Renal cortical epithelial cell (primary cell): ENCODE measurements at places on chromosomes 11 and 22. TPM values are rescaled to one million over a fixed set of nuclear protein-coding genes. Genes with fewer than 3 reads are reported as not detected.

- no peak for DNase-seq
Measured at GRCh38 chr11:57920971-57921370, 102.7 kb upstream of the OR9Q1 start.

GRCh38 chr22:39123751-39124581 lies 26.9 kb downstream of the APOBEC3H start:
- no peak for DNase-seq

DNA sequence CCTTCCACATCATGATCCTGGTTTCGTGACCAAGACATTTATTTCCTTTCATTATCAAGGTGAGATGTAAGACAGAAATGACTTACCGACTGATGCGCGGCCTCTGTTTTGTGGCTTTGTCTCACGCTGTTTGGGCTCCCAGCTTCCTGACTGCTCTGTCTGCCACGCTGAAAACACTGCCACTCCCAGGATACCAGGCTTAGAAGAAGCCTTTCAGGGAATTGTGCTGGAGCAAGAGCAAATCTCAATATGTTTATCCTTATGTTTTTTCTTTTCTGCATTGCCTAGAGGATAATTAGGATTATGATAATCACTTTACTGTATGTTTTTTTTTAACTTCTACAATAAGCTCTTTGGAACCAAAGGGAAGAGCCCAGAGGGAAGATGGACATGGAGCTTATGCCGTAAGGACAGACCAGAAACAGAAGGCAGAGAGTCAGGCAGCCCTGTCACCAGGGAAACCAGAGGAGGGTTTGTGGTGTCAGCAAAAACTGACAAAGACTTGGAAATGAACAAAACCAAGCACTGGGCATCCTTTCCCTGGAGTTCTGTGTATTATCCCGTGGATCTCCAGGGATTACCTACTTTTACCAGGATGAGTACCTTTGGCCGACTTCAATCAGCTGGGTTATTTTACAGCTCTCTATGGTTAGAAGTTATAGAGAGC lies 68.2 kb upstream of the ISX start:
- no peak for DNase-seq

- DNase-seq = no peak
Measured at GRCh38 chr11:59152312-59152951, 9.8 kb downstream of the FAM111A start.

- DNase-seq = no peak
Measured at GRCh38 chr22:39808081-39808480, 85.5 kb downstream of the ENTHD1 start.

GRCh38 chr11:46522682-46523281 lies 71.0 kb downstream of the AMBRA1 start:
- peak; percentile 41 for DNase-seq

DNA sequence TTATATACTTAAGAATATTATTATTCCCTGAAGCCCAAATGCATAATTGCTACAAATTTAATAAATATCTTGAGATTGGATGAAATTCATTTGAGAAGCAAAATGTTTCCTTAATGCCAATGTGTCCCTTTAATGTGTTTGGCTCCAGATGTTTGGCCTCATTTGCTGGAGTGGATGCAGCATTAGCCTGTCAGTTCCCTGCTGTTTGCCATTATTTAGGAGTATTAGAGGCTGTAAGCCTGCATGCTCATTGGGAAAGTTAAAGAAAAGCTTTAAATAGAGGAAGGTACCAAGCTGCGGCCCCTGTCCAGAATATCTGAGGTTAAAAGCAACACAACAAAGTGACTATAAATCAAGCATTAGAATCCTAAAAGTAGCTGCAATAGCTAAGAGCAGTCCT lies 54.8 kb upstream of the PITPNB start:
- no peak for DNase-seq

DNA sequence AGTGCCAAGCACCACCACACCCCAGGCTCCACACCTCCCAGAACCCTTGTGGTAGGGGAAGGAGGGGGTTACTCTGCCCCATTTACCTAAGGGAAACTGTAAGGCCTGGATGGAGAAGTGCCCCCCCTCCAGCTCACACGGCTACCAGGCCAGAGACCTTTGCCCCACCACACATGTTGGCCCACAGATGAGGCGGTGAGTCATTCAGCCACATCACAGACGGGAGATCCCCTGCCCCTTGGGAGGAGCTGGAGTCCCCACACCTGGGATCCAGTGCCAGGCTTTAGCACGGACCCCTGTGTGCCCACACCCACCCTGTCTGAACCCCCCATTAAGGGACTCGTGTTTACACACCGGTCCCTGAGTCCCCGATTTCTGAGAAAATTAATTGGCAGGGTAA lies 24.9 kb downstream of the CDKN1C start:
- peak; percentile 68 for DNase-seq

DNA sequence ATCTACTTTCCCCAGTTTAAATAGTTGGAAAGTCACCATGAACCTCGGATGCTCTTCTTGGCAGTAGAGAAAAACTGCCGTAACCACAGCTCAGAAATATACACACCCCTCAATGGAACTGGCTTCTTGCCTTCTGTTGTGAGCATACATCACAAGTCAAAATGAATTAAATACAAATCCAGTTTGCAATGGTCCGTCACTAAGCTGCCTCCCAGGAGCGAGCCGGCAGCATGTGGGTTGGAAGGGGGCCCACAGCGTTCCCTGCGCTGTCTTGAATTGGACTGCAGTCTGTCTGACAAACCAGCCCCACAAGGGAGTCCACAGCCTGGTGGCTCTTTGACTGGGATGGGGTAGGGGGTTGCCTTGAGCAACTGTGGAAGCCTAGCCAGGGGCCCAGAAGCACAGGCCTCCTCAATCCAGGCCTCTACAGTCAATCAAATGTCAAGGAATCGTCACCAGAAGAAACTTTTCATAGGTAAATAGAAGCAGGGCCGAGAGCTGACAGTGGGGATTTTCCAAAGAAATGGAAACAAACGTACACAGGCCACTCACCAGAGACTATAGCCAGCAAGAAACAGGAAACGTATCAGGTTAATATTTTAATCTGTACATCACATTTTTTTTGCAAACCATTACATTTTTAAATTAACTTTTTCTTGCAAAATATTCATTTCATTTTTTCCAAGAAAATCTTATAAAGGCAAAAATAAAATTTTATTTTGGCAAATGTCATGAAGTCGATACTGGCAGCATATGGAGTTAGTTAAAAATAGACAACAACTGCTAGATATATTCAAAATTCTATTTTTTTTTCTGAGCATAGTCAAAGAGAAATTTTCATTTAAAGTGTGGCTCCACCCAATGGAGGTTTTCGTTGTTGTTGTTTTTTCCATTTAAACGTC lies 38.5 kb downstream of the C11orf58 start:
- no peak for DNase-seq

The OOSP4B gene
- total RNA-seq = not detected in 2 replicates

The MIAT gene
- 0.35 and 0.50 TPM in 2 replicates for total RNA-seq
